ENCODE measurements at places on chromosomes 4 and X.

DNA sequence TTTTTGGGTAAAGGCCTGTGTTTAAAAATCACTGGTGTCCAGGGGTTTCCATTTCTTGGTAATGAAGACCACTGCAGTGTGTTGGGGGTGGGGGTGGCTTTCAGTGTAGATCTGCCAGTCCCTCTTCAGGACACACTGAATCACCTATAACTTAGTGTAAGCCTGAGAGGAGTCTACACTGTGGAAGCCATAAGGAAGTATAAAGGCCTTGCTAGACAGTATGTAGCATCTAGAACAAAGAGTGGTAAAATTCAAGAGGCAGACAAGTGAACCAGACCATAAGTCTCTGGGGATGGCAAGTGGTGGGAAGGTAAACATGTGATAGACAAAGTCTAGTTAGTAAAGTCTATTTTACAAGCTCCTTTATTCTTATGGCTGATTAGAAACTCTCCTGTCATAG lies 191.8 kb downstream of the CCNG2 start:
- DNase-seq, result no peak

GRCh38 chr4:11743976-11744375 lies 315.3 kb upstream of the HS3ST1 start:
- DNase-seq, result no peak

GRCh38 chr4:42683393-42683792 lies 26.5 kb upstream of the ATP8A1 start:
- no peak for DNase-seq

- peak; percentile 12 for DNase-seq
Measured at GRCh38 chr4:56465599-56466295, 1.7 kb upstream of the SRP72 start.

GRCh38 chr4:185192059-185192458 lies 11.7 kb downstream of the CFAP97 start:
- no peak for DNase-seq

DNA sequence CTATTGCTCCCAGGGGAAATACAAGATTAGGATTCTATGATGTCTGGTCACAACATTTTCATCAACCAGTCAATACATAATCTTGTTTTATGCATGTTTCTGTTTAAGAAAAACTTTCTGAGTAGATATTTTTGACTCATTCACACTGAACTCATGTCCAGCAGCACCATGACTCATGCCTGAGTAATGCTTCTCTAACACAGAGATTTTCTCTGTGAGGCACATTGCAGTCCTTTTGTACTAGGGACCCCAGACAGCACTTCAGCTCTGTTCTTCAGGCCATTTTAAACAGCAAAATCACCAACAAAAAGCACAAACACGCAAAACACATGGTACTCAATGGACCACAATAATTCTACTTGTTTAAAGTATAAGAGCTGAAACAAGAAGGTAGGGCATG lies 83.6 kb downstream of the MXRA5 start:
- no peak for DNase-seq

- DNase-seq, result no peak
Measured at GRCh38 chrX:26376037-26376708, 160.2 kb downstream of the MAGEB5 start.

GRCh38 chr4:73230865-73231517 lies 27.6 kb downstream of the ANKRD17 start:
- no peak for DNase-seq

GRCh38 chr4:163613383-163613782 lies 118.9 kb downstream of the TMA16 start:
- DNase-seq, result no peak

GRCh38 chrX:33307911-33308354 lies 96.6 kb upstream of the DMD start:
- DNase-seq, result no peak

DNA sequence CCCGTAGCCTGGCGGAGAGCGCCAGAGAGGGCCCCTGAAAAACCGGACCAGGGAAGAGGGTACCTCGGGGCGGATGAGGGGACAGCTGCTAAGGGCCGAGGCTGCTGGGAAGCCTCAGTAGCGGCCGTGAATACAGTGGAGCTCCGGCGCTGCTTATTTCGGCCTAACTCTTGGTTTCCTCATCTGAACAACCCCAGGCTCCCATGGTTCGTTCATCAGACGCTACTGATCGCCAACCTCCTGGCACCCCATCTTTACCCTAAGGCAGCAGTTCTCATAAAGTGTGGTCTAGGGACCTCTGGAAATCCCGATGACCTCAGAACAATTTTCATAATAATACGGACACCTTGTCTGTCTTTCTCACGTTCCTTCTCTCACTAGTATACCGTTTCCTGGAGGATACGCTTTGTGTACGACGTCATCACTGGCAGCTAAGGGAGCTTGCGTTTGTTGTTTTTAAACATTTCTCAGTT lies 645 bp upstream of the RAB28 start:
- peak; percentile 45 for DNase-seq

GRCh38 chrX:13179100-13179499 lies 134.7 kb upstream of the FAM9C start:
- no peak for DNase-seq

DNA sequence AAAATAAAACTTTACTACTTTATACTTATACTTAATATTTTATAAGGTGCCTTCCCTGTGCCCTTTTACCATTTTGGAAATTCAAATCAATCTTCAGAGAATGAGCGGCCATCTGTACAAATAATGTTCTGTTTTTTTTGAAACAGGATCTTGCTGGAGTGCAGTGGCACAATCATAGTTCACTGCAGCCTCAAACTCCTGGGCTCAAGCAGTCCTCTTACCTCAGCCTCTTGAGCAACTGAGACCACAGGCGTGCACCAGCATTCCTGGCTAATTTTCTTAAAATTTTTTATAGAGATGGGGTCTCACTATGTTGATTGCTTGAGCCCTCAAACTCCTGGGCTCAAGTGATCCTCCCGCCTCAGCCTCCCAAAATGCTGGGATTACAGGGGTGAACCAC lies 53.5 kb downstream of the FAM114A1 start:
- no peak for DNase-seq
